Fibroblast of upper back skin (primary cell): ENCODE measurements at places on chromosomes 4 and X.

GRCh38 chr4:25795566-25796454, 67.0 kb downstream of the SEL1L3 start:
- peak; percentile 95 for DNase-seq

DNA sequence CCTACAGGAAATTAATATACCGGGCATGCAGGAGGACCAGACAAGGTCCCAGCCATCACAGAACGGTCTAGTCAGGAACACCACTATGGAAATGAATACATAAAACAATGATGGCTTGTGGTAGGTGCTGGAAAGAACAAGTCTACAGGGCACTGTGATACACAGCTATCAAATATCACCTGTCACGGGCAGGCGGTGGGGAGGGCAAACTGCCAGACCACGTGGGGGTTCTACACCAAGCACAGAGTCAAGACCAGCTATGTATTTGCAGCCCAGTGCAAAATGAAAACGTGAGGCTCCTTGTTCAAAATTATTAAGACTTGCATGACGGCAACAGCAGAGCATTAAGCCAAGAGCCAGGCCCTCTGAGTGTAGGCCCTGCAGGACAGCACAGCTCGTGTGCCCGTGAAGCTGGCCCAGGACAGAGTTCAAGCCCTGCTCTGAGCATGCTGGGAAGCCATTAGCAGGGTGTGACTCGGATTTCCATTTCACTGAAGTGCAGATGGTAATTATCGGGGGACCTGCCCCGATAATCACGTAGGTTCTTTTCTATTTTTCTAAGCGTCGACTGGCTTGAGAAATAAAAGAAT, 83.6 kb downstream of the JAKMIP1 start:
- no peak for DNase-seq

DNA sequence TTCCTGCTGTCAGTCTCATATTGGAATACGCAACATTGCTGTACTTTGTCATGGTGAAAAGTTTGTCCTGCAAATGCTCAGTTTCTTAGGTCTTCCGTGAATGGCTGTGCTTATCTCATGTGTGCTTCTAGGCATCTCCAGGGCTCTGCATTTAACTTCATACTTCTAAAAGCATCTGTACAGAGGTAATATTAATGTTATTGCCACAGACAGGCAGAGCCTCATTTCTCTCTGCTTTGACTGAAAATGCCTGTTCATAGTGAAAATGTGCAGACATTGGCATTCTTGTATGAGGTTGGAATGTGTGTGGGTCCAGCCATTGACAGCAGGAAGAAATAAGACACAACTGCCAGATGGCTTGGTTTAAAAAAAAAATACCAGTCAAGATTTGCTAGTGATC, 140.1 kb upstream of the TTC29 start:
- peak; percentile 34 for DNase-seq

GRCh38 chr4:155975511-155975910, 21.8 kb upstream of the CTSO start:
- no peak for DNase-seq

- DNase-seq = no peak
Observed at GRCh38 chr4:127629371-127629770, 3.4 kb upstream of the INTU start.

DNA sequence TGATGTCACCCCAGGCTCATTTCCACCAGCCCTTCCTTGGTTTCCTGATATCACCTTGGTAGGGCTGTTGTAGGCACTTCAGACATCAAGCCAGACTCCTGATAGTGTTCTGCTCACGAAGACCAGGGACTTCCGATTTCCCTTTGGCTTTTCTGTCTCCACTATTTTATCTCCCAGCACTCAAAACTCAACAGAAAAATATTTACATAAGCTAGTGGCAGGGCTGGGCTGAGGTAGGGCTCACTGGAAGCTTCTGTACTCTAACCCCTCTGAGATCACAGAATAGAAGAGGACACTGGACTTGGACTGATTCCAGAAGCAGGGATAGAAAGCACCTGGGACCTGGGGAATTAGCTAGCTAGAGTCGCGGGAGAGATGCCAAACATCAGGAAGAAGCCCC, 34.4 kb upstream of the EFNB1 start:
- no peak for DNase-seq

GRCh38 chrX:118211891-118212816, 95.5 kb upstream of the KLHL13 start:
- DNase-seq = no peak

DNA sequence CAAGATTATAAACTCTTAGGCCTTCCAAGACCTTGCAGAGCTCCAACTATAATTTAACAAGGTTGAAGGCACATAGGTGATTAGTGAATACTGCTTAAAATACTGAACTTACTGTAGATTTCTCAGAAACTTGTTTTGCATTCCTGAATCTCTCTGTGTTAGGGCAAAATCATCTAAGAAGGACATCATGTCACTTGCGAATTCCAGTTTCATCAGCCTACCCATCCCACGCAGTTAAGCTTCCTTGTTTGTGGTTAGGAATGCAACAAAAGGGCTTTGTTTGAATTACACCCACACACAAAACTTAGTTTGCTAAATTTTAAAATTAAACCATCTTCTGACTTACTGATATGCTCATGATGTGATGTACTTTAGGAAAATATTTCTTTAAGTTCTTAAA, 174.0 kb downstream of the SOWAHB start:
- DNase-seq = peak; percentile 72

DNA sequence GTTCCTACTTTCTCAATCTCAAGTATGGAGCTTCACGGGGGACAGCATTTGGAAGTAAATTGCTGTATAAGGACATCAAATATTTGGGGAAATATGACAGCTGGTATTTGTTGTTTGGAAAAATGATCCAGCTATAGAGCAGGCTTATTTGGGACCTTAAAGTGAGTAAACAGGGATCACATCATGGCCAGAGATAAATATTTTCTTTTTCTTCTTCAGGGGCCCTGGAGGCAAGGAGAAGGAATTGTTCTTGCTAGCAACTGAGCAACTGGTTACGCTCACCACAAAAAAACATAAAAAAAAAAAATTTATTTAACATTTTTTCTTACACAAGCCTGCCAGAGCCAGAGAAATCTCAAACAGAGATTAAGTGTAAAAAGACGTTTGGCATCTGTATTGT, 277.2 kb upstream of the UGT8 start:
- no peak for DNase-seq

GRCh38 chrX:137405449-137406140, 160.3 kb upstream of the ZIC3 start:
- DNase-seq = no peak

DNA sequence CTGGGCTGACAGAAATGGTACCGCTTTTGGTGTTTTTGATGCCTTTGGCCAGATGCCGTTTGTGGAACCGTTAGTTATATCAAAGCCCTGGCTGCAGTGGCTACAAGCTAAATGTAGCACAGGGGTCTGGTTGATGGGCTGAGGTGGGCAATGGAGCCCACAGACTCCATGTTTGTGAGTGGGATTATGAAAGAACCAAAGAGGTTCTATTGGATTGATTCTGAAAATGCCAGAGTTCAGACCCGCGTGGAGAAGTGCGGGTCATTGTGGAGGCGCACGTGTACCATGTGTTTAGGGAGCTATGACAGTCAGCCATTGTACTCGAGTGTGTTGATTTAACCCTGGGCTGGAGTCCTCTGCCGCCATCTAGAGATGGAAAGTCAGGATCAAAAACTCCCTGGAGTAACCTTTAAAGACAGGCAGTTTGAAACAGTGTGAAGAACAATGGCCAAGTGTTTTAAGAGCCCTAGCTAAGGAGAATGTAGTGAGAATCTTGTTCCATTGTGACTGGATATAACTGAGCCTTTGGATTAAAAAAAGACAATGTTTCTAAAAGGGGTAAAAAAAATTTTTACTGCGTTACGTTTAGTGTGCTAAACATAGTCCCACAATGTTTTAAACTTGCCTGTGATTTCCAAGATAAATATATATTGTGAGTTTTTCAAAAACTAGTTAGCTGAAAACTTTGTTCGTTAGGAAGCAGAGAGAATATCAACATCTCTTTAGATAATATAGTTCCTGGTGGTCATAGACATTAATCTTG, 12.7 kb downstream of the ART3 start:
- peak; percentile 42 for DNase-seq

DNA sequence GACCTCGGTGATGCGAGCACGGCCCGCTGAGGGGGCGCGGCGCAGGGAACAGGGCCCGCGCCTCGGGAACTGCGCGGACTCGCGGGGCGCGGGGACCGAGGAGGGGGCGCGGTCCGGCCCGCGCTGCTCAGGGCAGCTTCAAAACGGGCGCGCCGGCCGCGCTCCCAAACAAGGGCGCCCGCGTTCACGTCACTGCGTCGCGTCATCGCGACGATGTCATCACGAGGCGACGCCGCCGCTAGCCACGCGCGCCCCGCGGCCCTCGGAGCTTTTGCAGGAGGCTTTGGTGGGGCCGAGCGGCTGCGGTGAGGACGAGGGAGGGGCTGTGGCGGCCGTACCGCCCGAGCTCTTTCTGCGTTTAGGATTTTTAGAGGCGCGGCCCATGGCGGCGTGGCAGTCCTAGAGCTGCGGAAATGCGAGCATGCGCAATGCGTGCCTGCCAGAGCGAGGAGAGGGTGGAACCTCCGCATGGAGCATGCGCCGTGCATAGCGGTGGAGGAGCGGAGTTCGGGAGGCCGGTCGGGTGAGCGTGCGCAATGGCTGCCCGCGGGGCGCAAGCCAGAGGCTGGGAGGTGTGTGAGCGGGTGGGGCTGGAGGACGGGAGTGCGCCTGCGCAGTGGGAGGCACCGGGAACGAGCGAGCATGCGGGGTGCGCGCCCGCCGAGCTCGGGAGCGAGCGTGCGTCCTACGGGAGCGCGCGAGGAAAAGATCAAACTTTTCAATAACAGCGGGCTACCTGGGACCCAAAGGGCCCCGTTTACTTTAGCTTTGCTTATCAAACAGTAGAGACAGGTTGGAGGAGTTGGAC, at the start of gene PPP2R3B:
Gene PPP2R3B (minus strand): TSS at position 140 of the 808 bp plus-strand sequence. CDS start 216 bp downstream, outside the sequence.
- DNase-seq = peak; percentile 99

DNA sequence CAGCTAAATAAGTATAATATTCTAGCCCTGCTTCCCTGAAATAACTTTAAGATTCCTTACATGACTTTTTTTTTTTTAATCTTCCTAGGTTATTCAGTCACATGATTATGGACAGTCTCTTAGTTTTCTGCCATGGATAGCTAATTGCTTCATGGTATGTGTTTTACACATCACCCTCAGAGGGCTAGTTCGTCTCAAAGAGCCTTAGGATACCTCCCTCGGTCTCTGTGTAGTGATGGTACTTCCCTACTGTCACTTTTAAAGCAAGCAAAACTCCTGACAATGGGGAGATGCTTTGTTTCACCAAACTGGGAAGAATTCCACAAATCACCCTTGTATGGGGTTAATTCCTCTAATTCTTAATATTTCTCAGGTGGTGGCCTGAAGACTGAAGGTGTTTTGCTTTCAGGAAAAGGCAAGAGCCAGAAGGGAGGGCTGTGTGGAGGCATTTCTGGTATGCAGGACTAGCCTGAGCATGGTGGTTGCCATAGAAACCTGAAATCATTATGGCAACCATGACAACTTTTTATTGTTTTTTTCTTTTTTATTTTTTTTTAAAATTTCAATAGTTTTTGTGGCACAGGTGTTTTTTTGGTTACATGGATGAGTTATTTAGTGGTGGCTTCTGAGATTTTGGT, 70.4 kb downstream of the BEX3 start:
- peak; percentile 36 for DNase-seq

DNA sequence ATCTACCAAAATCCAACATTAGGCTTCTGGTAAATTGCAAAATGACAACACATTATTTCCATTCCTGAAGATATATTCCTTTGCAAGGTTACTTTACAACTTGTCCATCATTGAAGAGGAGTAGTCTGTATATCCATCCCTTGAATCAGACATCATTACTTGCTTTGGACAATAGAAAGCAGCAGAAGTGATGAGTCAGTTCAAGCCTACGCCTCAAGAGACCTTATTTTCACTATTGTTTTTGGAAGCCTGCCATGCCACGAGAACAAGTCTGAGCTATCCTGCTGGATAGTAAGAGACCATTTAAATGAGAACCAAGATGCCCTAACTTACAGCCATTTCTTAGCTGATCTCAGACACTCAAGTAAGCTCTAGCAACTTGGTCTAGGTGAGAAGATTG, 246.0 kb upstream of the HHIP start:
- peak; percentile 95 for DNase-seq

- DNase-seq = no peak
Observed at GRCh38 chrX:135308345-135308855, 880 bp upstream of the ETDC start.

- no peak for DNase-seq
Observed at GRCh38 chr4:628311-628741, 3.0 kb downstream of the PDE6B start.

GRCh38 chr4:2059726-2060602, 837 bp downstream of the NAT8L start:
- no peak for DNase-seq

DNA sequence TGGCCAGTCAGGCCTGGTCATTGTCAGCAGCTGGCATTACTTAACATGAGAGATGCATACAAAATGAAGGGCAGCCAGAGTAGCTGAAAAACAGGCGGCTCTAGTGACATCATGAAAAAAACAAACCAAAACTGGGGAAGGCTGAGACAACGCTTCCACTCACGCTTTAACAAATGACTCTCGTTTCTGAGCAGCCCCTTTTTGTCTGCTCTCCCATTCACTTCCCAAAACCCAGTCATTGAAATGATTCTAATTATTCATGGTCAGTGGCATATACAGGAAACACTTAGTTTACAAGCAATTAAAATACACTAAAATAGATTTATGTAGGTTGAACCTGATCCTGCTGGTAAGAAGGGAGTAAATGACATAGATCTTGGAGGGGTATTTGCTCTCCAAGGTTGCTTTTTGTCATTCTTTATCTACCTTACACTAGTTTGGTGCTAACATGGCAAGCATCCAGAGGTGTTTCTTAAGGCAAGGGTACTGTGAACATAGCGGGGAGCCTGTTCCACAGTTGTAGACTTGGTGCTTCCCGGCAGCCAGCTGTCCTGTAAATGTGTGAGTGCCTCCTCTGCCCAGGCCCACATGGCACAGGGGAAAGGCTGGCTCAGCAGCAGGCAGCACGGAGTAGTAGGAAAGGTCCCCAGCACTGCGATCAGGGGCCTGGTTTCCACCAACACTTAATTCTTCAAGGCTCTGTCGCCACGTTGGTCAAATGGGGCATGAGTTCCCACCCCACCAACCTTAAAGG, 61.2 kb upstream of the CITED1 start:
- DNase-seq = no peak

DNA sequence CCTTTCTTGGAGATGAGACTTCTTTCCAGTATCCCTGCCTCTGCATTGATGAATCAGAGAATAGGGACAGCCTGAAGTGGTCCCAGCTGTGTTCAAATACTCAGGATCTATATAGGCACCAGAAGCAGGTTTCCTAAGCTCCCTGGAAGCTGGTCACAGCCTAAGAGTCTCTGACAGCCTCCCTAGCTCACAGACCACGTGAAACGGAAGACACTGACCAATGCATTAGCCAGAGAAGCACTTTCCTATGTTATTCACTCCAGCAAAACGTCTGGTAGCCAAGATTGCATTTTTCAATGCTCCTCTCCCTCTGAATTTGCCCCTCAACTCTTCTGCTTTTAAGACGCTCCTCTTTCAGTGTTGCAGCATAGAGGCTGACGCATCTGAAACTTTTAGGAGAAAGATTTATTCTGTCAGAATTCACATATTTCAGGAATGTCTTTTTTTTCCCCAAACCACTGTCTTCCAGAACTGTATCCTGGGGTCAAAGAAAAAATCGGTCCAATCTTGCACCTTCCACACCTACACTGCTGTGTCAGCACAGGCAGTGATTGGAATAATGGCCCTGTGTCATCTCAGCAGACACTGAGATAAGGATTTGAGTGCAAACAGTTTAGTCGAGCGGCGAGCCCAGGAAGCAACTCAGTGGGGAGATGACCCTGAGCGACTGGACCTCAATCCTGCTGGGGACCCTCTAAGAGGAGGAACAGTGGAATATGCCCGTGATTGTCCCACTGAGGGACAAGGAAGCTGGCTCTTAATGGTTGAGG, 109.4 kb downstream of the SMIM20 start:
- DNase-seq = peak; percentile 45
